ENCODE measurements at places on chromosomes 13 and 19. TPM values are rescaled to one million over a fixed set of nuclear protein-coding genes. Genes with fewer than 3 reads are reported as not detected.
A peak's percentile ranks its signal among the peaks of the same experiment; 100 is the strongest.

- peak; percentile 75 for DNase-seq
These were observed 7.3 kb downstream of the SIGLEC9 start for GRCh38 chr19:51131780-51132680.

- no peak for DNase-seq
These were observed 111.0 kb downstream of the RGCC start for GRCh38 chr13:41568143-41568971.

The PSPN gene
- 0.75 TPM for total RNA-seq

The RGCC gene
- total RNA-seq = 33.2 TPM

The FXYD5 gene
- 20.9 TPM for total RNA-seq

The KLK10 gene
- total RNA-seq = not detected

DNA sequence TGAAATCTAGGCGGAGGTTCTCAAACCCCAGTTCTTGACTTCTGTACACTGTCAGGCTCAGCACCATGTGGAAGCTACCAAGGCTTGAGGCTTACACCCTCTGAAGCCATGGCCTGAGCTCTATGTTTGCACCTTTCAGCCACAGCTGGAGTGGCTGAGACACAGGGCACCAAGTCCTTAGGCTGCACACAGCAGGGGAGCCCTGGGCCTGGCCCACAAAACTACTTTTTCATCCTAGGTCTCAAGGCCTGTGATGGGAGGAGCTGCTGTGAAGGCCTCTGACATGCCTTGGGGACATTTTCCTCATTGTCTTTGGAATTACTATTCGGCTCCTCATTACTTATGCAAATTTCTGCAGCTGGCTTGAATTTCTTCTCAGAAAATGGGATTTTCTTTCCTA lies 503.2 kb upstream of the PCDH20 start:
- no peak for DNase-seq

DNA sequence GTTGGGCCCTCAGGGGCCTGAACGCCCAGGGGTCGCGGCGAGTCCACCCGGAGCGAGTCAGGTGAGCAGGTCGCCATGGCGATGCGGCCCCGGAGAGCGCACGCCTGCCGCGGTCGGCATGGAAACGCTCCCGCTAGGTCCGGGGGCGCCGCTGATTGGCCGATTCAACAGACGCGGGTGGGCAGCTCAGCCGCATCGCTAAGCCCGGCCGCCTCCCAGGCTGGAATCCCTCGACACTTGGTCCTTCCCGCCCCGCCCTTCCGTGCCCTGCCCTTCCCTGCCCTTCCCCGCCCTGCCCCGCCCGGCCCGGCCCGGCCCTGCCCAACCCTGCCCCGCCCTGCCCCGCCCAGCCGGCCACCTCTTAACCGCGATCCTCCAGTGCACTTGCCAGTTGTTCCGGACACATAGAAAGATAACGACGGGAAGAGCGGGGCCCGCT lies at the start of gene CCNA1:
CCNA1 (plus strand) TSS at position 390 of the 439 bp plus-strand sequence. CDS start 562 bp downstream, outside the sequence.
- DNase-seq = peak; percentile 42

DNA sequence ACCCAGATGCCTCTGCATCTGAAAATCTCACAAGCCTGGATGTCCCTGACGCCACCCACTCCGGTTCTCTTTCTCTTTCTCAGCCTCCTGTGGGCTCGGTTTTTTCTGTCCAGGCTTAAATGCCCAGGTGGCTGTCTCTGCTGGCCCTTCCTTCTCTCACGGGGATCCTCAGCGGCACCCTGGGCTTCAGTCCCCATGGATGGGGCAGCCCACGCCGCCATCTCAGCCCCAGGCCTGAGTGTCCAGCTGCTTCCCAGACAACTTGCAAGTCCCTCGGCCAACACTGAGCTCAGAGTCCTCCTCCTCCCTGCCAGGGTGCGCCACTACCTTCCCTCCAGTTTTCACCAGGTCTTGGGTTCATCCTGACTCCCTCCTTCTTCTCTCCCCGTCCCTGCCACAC lies 6.4 kb downstream of the FBN3 start:
- DNase-seq = no peak

DNA sequence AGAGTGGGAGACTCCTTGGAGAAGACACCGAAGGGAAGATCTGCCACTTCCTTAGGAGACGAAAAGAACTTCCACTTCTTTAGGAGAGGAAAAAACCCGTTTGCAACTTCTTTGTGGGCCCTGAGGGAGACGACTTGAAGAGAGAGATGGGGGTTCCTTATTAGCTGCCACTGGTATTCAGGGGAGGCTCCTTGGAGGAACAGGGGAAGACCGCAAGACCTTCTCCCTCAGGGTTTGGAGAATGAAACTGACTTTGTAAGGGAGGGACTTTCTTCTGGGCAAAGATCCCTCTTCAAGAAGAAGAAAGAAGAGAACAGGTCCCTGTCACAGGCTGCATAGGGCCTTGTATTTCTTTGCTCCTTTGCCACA lies 416 bp downstream of the BCKDHA start:
- DNase-seq = no peak

The MEDAG gene
- total RNA-seq = 5.4 TPM

DNA sequence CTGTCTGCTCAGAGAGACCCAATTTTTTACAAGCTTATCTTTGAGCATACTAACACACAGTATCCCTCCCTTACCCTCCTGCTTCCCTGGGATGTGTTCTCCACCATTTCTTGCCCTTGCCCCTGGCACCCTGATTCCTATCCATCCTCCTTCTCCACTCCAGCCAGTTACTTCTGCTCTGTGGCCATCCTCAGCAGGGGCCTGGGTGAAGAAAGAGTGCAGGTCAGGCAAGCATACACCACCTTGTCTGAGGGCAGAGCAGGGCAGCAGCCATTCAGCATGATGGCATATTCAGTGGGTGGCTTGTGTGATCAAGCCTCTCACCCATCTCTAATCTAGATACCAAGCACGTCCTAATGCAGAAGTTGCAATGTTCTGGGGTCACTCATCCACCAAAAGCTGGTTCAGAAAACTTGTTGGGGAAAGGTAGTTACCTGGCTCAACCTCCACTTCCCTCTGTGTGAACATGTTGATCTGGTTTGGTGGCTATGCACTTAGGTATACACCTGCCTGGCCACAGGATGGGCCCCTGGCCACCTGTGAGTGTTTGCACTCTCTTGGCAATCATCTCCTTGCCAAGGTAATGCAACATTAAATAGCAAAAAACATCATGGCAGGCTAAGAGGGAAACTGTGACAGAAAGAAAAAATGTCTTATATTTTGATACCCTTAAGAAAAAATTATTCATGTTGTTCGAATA lies 900.3 kb upstream of the MIR17HG start:
- DNase-seq = no peak

- DNase-seq = no peak
These were observed 6.4 kb upstream of the CDADC1 start for GRCh38 chr13:49241296-49241695.

- DNase-seq = no peak
These were observed 138.6 kb upstream of the KLF12 start for GRCh38 chr13:74272826-74273225.

The DHRS12 gene
- 10.4 TPM for total RNA-seq

- no peak for DNase-seq
These were observed 166.8 kb downstream of the DCT start for GRCh38 chr13:94312511-94313216.

The MYBPC2 gene
- total RNA-seq = not detected

- no peak for DNase-seq
These were observed 216.2 kb downstream of the MAB21L1 start for GRCh38 chr13:35260316-35260715.

The NDUFA11 gene
- total RNA-seq = 606 TPM

GRCh38 chr13:100315522-100315921 lies 226.6 kb downstream of the PCCA start:
- DNase-seq = no peak

GRCh38 chr13:22934744-22935523 lies 245.8 kb upstream of the SGCG start:
- DNase-seq = no peak

- DNase-seq = no peak
These were observed 87.8 kb downstream of the CCNA1 start for GRCh38 chr13:36520111-36520510.

GRCh38 chr19:19451429-19452242 lies 46.2 kb downstream of the GATAD2A start:
- no peak for DNase-seq

The CD79A gene
- total RNA-seq = not detected

GRCh38 chr13:27535546-27535945 lies 84.8 kb downstream of the LNX2 start:
- DNase-seq = no peak

The KLK4 gene
- total RNA-seq = not detected

DNA sequence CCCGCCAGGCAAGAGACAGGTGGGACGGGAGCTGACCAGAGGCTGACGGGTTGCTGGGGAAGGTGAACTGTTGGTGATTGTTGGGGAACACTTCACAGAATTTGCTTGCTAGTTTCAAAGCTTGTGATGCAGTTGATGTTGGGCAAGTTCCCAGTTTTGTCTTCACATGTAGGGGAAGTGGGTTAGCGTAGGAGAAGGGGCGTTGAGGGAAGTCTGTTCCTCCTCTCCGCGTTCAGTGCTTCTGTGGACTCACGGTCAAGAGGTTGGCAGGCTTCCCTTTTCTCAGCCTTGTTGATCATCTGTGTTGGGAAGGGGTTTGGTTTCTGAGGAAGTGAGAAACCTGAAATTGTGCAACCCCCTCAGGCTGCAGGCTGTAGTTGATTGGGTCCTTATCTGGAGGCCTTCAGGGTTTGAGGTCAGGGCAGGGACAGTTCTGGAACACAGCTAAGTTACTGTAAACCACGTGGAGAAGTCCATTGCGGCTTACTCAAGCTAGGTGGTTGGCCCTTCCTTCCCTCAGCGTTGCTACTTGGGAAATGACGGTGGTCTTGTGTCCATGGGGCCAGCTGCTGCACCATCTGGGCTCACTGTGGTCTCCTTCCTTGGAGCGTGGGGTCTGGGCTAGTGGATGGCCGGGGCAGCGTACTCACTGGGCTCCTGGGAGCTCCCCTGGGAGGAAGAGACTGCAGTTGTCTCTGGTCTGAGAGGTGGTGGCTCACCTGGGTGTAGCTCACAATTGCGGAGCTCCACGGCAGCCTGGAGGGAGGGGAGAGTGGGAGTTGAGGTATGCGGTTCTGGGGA lies 7.5 kb downstream of the RPS9 start:
- peak; percentile 70 for DNase-seq

DNA sequence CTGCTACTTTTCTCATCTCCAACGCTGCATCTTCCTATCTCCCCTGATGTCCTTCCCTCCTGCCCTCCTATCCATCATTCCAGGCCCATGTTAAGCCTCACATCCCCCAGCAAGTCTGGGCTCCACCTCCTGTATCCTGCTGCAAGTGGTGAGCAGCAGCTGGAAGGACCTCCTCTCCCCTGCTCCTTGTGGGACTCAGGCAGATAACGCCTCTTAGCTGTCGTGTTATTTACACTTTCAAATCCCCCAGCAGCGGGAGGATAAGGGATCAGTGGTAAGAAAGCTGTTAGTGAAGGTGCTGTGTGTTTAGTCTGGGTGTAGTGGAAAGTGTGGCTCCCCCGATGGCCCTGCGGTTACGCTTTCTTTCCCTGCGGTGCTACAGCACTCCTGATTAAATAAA lies 211.9 kb downstream of the ZNF536 start:
- DNase-seq = no peak

- peak; percentile 99 for DNase-seq
These were observed at the start of gene TMED1 for GRCh38 chr19:10835754-10836478. Gene TMED1 (minus strand): TSS chr19:10836212. CDS start chr19:10836191, 21 bp downstream.

DNA sequence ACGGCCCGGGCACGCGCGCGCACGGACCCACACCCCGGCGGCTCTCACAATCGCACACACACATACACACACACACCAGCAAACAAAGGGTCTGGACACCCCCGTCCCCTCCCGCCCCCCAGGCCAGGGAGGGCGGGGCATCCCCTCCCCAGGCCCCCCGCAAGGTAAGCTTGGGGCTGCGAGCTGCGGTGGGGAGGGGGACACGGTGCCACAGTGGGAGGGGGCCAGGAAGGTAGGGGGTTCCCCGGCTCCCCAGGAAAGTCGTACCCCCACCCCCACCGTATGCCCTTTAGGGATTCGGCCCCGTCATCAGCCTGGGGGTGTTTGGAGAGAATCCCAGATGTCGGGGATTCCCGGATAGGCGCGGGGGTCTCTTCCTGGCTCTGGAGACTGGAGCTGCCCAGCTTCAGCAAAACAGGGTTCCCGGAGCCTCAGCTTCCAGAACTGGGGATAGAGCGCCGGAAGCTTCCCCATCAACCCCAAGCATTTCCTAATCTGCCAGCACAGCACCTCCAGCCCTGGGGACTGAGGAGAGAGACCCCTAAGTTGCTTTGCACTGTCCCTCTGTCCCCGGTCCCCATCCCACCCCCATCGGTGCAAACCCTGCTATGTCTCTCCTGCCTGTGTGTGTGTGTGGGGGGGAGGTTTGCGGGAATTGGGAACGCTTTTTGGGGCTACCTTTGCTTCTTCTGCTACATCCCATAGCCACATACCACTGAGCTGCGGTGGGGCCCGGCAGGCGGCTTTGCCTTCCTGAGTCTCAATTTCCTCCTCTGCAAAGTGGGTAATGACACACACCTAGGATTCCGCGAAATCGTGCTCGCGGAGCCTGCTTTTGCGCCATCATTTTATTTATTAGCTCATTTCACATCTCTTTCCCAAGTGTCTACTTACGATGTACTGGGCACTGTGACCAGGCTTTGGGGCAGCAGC lies 1.8 kb upstream of the CDC37 start:
- no peak for DNase-seq

The TPTE2 gene
- not detected for total RNA-seq

DNA sequence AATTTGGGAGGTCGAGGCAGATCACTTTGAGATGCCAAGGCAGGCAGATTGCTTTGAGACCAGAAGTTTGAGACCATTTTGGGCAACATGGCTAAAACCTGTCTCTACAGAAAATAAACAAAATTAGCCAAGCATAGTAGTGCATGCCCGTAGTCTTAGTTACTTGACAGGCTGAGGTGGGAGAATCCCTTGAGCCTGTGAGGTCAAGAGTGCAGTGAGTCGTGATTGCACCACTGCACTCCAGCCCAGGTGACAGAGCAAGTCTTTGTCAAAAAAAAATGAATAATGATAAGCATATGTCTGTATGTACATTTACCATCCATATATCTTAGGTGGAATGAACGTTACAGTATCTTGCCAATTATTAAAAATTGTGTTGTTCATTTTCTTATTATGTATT lies 2447.7 kb downstream of the PCDH9 start:
- no peak for DNase-seq

The N4BP2L1 gene
- total RNA-seq = 3.7 TPM

DNA sequence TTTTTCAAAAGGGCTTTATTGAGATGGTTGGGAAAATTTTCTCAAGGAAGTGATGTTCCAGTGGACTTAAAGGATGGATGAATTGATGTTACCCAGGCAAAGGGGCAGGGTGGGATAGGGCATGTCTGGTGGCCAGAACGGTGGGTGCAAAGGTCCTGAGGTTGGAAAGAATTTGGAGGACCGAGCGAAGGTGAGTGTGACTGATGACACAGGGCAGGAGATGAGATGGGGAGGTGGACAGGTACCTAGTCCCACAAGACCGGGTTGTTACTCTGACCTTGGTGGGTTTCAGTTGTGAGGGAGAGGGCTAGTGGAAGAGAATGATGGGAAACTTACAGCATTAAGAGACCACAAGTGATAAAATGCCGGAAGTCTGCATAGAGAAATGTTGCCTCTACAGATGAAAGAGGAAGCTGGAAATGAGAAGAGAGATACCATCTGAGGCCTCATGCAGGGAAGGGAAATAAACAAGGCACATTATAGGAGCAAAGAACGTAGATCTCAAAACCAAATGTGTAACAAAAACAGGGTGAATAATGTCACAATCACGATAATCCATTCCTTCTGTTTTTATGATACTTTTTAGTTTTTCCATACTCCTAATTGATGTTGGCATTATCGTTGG lies 4.5 kb downstream of the ADGRE1 start:
- DNase-seq = no peak
